ENCODE measurements at places on chromosomes 16 and 17.
A peak's percentile ranks its signal among the peaks of the same experiment; 100 is the strongest.

DNA sequence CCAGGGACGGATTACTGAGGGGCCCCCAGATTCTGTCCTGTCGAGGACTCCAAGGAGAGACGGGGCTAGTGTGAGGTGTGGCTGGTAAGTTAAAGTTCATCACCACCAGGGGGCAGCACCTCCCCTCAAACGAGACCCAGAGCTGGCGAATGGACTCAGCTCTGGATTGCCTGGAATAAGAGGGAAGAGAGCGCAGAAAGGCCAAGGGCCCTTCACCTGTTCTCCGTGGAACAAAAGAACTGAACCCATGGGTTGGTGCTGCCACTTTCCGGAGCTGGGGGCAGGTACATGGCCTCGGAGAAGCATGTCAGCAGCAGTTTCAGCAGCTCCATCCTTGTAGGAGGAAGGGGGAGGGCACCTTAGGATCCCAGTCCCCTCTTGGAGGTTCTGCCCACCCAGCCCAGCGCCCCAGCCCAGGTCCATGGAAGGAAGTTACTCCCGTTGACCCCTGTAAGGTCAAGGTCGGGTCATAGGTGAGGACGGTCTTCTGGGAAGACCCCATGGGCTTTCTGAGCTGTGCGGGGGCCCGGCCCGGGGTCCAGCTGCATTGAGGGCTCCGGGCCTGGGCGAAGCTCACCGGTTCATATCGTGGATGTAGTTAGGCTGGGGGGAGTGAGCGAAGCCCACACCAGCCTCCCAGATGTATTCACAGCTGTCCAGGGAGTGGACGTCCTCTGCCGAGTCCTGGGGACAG lies 10.8 kb downstream of the HID1 start:
- DNase-seq, result peak; percentile 80

GRCh38 chr16:89993971-89994370 lies 25.3 kb downstream of the DBNDD1 start:
- no peak for DNase-seq

DNA sequence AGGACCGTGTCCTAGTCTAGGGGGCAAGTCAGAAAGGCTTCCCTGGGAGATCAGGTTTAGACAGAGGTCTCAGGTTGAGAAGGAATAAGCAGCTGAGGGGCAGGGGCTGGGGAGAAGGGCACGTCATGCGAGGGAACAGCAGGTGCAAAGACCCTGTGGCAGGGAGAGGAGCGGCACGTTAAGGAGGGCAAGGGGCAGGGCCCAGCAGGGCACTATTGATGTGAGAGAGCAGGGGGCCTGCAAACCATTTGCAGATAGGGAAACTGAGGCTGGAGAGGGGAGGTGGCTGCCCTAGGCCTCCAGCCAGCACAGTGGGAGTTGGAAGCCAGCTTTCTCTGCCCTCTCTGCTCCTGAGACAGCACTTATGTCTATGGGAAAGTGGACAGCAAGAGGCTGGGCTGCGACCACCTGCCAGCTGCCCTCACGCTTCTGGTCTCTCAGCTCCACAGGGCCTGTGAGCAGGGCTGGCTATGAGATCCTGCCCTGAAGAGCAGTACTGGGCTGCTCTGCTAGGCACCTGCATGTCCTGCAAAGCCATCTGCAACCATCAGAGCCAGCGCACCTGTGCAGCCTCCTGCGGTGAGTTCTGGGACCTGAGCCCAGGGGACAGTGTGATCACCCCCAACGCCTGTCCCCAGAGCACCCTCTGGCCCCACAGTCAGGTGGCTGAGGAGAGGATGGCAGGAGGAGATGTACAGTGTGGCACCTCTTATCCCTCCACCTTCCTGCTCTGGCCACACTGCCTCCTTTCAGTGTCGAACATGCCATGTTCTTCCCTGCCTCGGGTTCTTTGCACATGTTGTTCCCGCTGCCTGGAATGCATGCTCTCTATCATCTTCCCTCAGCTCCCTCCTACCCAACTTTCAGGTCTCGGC lies 61.5 kb downstream of the USP22 start:
- no peak for DNase-seq

DNA sequence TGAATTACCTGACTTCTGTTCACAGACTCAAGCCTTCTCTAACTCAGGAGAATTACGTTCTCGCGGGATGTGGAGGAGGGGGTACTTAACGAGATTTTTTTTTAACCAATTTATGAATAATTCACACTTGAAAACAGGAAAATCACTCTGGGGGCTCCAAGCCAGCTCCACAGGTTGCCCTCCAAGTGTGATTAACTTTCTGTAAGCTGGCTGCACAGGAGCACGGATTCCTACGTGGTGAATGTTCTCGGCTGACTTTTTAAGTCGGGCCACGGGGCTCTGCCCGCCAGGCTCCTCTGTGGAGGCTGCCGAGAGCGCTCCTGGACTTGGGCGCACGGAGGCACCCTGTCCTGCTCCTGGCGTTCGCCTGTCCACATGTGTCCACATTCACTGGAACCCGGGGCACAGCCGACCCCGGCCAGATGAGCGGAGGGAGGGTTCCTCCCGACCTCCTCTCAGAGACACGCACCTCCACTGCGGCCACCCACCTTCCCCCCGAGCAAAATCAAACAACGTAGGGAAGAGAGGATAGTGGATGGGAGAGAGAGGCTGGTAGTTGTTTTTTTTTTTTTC lies 147.1 kb upstream of the CHMP6 start:
- DNase-seq, result no peak

- DNase-seq, result no peak
These were observed 54.7 kb downstream of the CBFA2T3 start for GRCh38 chr16:88922114-88922825.

DNA sequence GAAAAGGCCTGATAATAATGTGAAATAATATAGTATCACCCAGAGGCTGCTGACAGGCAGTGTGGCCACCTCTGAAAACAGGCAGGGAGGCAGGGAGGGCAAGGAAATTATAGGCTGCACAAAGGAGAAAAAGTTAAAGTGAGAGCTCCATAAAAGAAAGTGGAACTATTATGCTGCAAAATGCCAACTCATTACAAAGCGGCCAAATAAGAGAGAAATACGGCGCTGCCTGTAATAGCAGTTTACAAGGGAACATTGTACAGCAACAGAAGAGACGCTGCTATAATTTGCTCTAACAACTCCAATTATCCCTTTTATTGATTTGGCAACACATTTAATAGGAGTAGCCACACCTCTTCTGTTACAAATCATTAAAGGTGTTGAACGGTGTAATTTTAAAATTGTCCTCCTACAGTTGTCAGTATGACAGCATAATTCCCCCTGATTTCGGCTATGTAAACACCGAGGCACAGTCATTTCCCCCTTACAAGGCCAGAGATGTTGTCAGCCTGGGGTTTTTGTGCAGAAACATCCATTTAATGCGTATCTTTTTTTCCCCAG lies 120.3 kb downstream of the MRM1 start:
- DNase-seq, result no peak

GRCh38 chr17:21041741-21042457 lies 912 bp downstream of the USP22 start:
- DNase-seq, result peak; percentile 66

- DNase-seq, result no peak
These were observed 7.4 kb downstream of the MAF start for GRCh38 chr16:79593074-79593531.

GRCh38 chr17:48513097-48513496 lies 17.7 kb downstream of the HOXB1 start:
- DNase-seq, result no peak

DNA sequence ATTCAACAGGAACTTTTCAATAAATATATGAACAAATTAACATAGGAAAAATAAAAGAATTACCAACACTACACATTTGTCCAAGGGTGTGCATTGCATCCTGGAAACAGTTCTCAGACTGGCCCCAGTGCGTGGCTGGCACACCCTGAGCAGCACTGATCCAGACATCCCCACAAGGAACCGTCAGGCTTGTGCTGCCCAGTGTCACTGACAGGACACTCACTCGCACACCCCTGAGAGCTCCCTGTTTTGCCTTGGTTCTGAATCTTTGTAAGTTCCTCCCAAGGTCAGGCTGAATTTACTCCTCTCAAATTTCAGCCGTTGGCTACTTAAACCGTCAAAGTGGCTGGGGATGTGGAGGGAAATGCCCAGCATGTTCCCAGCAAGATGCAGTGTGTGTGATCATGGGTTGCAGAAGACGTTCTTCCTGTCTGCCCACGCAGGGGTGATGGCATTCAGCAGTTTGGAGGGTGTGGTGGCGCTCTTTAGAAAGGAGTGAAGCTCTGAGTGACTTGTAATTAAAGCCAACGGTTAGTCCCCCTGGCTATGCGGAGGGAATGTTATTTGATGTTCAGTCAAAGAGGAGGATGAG lies 1.7 kb downstream of the MT2A start:
- DNase-seq, result peak; percentile 61

DNA sequence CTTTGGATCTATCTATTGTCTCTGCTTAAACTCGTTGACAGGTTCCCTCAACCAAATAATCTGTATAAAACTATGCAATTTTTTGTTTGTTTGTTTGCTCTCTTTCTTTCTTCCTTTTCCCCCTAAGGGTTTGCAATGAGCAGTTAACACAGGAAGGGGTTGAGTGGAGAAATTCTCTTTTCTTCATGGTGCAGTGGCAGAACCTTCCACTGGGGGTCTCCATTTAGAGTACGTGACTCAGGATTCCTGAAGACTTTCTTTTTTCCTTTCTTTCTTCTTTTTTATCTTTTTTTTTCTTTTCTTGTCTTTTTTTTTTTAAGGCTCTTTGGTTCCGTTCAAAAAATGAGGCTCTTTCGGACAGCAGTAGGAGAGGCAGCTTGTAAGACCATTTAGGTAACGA lies 19.5 kb upstream of the RBFOX1 start:
- no peak for DNase-seq

DNA sequence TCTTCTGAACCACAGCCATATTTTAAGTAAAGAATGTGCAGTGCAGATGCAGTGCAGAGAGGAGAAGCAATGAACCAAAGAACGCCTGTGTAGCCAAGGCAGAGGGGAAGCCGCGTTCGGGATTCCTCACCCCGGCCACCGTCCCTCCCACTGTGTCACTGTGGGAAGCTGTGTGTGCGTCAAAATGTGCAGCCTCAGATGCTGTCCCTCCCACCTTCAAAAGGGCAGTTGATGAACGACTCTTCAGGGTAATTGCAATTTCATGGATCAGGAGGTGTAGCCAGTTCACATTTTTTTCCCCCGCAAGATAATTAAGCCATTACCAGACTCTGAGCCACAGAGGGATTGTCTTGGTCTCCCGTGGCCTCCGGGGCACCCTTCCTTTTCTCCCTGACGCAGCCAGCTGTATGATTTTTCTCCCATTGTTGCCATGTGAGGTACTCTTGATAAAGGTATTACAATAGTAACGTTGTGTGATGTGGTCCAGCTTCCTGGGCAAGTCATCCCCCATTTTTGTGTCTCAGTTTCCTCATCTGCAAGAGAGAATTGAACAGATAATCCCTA lies 190.0 kb downstream of the FOXL1 start:
- no peak for DNase-seq

DNA sequence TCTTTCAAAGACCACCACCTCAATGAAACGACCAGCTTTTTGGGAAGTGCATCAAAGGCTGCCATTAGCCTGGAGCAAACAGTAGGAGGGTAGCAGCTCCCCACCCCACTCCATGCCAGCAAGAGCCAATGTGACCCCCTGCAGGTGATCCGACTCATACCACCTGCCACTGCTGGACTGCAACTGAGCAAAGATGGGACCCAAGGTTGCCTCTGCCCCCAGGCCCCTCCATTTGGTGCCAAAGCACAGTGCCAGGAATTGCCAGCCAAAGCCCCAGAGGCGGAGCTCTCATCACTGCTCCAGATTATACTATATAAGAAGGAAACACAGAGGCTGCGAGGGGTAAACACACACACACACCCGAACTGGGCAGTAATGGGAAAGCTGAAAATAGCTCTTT lies 8.3 kb downstream of the PITPNM3 start:
- no peak for DNase-seq

GRCh38 chr16:88593489-88593888 lies 23.3 kb downstream of the ZC3H18 start:
- DNase-seq, result no peak

- DNase-seq, result peak; percentile 57
These were observed 32.6 kb upstream of the MEOX1 start for GRCh38 chr17:43694081-43694870.

DNA sequence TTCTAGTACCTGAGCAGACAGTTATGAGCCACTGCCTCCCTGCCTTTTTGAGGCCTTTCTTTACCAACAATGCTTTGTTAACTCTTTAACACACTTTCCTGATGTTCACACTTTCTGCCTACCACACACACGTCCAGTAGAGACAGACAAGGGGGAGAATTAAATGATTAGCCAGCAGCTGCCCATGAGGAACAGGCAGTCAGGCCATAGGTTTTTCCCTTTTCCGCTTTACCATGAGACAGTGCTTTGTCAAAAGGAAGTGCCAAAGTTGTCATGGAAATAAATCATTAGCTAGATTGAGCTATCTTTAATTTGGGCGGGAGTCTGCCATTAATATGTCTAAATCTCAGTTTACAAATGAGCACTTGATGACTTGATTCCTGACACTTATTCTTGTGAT lies 102.1 kb downstream of the PITPNC1 start:
- DNase-seq, result no peak

DNA sequence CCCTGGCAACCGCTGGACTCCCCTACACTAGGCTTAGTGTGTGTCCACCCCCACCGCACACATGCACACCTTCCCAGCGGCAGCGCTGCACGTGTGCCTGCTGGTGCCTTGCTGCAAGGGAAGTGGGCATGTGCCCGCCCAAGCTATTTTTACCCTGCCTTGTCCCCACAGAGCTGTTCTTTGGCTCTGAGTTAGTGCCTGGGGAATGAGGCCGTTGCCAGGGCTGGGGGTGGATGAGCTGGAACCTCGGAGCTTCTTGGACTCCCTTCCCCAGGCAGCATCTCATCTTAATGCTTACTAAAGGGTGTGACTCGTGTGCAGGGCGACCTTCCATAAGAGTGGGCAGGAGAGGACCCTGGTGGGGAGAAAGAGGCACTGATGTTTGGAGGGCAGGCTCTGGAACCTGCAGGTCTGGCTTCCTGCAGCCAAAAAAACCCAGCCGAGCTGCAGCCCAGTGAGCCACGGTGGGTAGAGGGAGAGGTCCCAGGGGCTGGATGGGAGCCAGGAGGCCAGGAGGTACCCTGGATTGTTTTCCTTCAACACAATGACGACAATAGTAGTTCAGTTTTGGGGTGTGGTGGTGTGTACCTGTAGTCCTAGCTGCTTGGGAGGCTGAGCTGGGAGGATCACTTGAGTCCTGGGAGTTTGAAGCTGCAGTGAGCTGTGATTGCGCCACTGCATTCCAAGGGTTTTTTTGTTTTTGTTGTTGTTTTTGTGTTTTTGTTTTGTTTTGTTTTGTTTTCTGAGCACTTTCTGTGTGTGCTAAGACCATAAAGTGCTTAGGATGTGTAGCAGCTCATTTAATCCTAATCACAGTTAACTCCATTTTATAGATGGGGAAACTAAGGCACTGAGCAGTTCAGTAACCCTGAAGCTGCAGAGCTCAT lies 119.1 kb downstream of the RAB11FIP4 start:
- no peak for DNase-seq

DNA sequence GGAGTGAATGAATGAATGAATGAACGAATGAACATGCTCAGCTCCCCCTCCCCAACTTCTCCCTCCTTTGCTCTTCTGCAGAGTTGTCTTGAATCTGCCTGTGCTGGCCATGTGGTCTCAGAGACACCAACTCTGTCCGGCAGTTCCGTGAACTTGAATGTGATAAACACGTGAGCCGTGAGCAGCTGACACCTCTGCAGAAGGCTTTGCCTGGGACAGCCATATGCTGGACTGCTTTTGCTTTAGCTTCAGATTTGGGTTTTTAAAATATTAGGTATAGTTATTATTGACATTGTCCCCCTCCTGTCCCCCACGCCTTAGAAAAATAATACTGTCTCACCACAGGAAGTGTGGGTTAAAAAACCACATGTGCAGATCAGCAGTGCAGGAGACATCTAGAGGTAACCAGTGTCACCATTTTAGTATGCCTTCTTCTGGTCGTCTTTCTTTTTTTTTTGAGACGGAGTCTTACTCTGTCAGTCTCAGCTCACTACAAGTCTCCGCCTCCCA lies 83.8 kb downstream of the ABCC1 start:
- DNase-seq, result no peak

- DNase-seq, result no peak
These were observed 219.2 kb upstream of the CDH5 start for GRCh38 chr16:66147291-66147690.

Data from stimulated activated CD8-positive, alpha-beta memory T cell treated with anti-CD3 and anti-CD28 coated beads, Interleukin-2, amount 100 ng/mL, for 48 hours (primary cell).